Vagina (tissue), 2 donors: ENCODE measurements at places on chromosomes 13 and 19.

GRCh38 chr19:18415178-18415867, 3.9 kb upstream of the SSBP4 start:
- no peak for DNase-seq

- no peak for DNase-seq
Observed at GRCh38 chr13:90701264-90701663, 646.2 kb upstream of the MIR17HG start.

DNA sequence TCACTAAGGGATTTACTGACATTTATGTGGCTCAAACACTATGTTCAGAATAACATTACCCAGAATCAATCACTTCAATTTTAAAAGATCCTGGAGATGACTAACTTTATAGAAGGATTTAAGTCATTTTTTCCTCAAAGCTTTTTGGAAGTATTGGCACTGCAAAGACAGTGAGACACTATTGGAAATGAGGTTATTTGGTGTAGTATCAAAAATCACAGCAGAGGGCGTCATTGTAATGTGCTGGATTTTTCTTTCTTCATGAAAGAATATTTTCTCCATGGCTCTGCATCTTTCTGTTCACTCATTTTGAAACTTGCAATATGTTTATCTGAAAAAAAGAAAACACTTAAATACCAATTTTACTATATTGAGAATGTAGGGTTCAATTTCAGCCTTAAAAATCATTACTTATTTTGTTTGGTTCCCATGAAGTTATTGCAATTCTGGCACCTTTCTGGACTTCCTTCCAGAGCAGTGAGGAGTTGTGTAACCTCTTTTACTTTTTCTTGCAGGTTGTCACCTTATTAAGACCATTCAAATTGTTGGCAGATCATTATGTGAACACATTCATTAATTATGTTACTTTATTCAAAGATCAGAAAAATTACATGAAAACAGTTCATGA, 3.7 kb upstream of the CSNK1A1L start:
- DNase-seq, result no peak

- DNase-seq, result no peak
Observed at GRCh38 chr19:30062907-30063649, 121.0 kb downstream of the URI1 start.

- no peak for DNase-seq
Observed at GRCh38 chr13:113820813-113821651, 42.8 kb downstream of the GAS6 start.
